ENCODE measurements at places on chromosomes 6 and 20.

DNA sequence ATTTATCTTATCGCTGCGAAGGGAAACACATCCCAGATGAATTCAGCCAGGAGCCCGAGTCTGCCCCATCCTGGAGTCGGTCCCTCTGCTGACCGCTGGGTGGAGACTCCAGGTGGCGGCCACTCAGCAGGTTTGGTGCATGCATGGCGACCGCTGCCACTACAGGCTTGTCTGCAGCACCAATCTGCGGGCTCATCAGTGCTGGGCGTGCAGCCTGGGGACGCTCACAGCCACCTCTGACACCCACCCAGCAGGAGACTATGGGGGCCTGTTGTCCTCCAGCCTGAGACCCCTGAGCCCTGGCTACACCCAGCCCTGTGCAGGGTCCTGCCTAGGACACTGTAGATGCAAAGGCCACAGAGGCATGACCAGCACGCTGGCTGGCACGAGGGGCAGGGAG lies 40.5 kb upstream of the GATA5 start:
- DNase-seq: no peak

GRCh38 chr6:154638369-154638768 lies 94.8 kb upstream of the SCAF8 start:
- no peak for DNase-seq

DNA sequence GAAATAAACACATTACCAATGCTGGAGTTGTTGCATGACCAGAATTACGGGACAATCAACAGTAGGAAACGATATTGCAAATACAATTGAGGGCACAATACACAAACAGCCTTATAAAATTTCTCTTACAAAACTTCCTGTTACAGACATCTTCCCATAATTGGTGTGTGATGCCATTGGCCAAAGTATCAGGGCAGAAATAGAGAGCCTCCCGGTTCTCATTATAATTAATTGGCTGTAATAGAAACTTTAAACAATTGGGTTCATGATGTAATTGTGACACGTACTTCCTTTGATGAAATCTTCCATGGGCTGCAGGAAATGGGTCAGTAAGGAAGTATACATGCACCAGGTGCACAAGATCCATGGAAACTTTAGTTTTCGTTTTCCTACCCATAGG lies 40.3 kb upstream of the RALGAPA2 start:
- no peak for DNase-seq

GRCh38 chr6:44788387-44788981 lies 401.0 kb downstream of the CDC5L start:
- no peak for DNase-seq

DNA sequence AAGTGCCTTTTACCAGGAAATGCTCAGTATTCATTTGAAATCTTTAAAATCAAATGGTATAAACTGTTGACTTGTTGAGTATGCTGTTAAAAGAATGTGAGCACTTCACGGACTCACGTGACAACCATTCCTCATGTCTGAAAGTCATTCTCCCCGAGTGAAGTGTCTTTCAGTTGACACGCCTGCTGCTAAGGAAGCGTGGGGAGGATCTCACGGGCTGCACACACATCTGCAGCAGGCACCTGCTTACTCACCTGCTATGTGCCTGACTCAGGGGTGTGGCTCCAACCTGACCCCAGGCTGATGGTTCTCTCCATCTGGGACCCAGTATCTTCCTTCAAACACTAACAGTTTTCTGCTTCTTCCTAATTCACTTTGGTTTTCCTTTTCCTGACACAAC lies 32.7 kb downstream of the WDR27 start:
- no peak for DNase-seq

- DNase-seq: no peak
Observed at GRCh38 chr6:144284478-144284782, 705 bp upstream of the UTRN start.

GRCh38 chr6:56819604-56820003 lies 135.3 kb upstream of the BEND6 start:
- no peak for DNase-seq

Data from astrocyte of the cerebellum (primary cell).